ENCODE measurements at places on chromosomes 7 and 10. TPM values are rescaled to one million over a fixed set of nuclear protein-coding genes. Genes with fewer than 3 reads are reported as not detected.

GRCh38 chr10:5364374-5364773 lies 392 bp upstream of the UCN3 start:
- DNase-seq: peak; percentile 12

The HOXA3 gene
- 4.2 TPM for total RNA-seq

GRCh38 chr10:132369636-132370185 lies 27.3 kb upstream of the PWWP2B start:
- DNase-seq: no peak

GRCh38 chr7:117612637-117613036 lies 132.8 kb downstream of the CFTR start:
- DNase-seq: no peak

DNA sequence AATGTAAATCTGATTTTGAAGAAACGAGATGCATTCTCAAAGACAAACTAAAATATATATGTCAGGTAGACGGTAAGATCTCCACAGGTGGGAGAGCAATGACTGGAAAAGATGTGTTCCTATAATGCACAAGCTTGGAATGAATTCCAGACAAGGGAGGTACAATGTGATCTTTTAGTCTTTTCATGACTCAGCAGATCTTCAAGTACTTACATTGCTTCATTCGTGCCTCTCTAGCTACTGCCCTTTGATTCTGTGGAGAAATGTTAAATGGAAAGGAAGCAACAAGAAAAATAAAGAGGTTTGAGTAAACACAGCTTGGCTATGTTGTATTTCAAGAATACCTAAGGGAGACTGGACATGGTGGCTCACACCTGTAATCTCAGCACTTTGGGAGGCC lies 106.6 kb downstream of the GAD2 start:
- DNase-seq: peak; percentile 60

GRCh38 chr10:12934777-12935176 lies 66.7 kb downstream of the CCDC3 start:
- peak; percentile 7 for DNase-seq

DNA sequence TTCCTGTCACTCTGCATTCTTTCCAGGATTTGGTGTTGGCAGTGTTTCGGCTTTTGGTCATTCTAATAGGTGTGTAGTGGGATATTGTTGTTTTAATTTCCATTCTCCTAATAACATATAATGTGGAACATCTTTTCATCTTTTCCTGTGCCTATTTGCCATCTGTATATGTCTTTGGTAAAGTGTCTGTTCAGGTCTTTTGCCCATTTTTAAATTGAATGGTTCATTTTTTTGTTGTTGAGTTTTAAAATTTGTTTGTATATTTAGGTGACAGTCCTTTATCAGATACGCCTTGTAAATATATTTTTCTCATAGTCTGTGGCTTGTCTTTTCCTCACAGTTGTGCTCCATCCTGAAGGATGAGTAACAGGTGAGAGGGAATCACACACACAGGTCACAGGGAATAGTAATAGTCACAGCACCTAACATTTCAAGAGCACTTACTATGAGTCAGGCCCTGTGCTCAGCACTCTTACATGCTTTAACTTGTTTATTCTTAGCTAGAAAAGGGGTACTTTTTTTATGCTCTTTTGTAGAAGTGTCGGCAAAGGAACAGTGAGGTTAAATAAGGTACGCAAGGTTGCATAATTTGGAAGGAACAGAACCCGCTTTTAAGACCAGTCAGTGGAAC lies 117.1 kb upstream of the GATA3 start:
- DNase-seq: peak; percentile 6

- no peak for DNase-seq
Measured at GRCh38 chr10:77117501-77117900, 520.1 kb downstream of the KCNMA1 start.

GRCh38 chr7:129176916-129177710 lies 11.3 kb upstream of the SMO start:
- DNase-seq: no peak

GRCh38 chr7:24197852-24198251 lies 86.1 kb upstream of the NPY start:
- peak; percentile 10 for DNase-seq

The MYL7 gene
- total RNA-seq: not detected

DNA sequence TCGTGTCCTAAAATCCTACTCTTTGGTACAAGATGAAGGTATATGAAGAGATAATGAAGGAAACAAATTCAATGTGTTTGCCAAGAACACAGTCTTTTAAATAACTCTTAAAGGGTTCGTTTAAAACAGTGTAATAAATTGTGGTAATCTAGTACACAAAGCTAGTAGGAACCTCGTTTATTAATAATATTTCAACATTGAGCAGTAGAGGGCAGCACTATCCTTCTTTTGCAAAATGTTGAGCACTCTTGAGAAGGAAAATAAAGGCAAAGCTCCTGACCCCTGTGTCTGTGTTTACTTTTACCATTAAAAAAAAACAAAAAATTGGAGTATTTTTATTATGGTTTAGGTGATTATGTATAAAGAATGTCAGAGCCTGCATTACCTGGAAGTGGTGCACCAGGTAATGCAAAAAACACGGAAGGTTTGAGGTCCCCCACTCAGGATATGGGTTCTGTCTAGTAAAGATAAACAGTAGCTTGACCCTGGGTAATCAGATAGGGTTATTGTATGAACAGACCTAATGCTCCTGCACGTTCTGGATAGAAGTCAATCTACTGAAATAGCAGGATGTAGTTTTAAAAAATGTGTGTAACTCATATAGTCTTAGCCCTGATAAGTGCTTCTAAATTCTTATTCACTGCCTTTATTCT lies 5.7 kb upstream of the GOT1 start:
- DNase-seq: peak; percentile 57

The AKR1D1 gene
- not detected for total RNA-seq

GRCh38 chr10:17023386-17024298 lies 106.0 kb downstream of the CUBN start:
- peak; percentile 100 for DNase-seq

The LDB3 gene
- total RNA-seq: not detected

DNA sequence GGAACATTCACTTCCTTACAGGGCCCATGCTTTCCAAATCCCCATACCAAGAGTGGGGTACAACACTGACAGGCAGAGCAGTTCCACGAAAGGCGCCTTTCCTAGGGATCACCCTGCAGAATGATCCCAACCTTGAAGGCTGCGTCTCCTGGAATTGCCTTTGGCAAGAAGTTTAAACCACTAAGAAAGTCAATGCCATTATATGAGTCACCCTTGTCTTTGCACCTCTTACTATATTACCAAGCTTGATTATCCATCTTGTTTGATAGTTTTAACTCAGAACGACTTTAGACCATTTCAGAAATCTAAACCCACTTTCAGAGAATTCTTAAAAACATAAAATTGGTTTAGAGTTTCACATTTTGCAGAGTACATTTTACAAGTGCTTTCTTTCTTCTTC lies 282.1 kb downstream of the ARHGAP12 start:
- no peak for DNase-seq

DNA sequence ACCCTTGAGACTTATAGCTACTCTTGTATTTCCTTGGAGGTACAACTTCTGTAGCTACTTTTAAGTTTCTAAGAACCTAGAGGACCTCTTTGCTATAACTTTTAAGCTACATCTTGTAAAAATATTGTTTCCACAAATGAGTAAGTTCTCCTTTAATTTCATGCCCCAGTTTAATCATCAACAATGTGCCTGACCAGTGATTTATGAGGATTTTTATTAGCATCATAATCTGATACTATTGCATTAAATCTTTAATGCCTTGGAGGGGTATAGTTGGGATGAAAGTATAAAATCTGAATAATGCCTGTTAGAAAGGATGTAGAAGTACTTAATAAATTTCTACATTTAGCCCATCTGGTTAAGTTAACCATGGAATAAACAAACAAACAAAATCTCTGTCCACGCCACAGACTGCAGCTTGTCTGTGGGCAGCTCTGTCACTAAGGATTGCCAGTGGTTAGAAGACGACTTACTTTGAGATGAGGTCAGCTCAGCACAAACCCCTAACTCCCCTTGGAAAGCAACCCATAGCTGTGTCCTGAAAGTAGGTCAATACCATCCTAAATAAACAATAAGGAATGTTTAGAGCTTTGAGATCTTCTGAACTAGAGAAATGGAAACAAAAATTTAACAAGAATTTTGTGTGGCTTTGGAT lies 18.3 kb downstream of the UBE2D1 start:
- DNase-seq: no peak

The TEX47 gene
- total RNA-seq: not detected

GRCh38 chr7:137992550-137993394 lies 9.1 kb downstream of the CREB3L2 start:
- peak; percentile 42 for DNase-seq

DNA sequence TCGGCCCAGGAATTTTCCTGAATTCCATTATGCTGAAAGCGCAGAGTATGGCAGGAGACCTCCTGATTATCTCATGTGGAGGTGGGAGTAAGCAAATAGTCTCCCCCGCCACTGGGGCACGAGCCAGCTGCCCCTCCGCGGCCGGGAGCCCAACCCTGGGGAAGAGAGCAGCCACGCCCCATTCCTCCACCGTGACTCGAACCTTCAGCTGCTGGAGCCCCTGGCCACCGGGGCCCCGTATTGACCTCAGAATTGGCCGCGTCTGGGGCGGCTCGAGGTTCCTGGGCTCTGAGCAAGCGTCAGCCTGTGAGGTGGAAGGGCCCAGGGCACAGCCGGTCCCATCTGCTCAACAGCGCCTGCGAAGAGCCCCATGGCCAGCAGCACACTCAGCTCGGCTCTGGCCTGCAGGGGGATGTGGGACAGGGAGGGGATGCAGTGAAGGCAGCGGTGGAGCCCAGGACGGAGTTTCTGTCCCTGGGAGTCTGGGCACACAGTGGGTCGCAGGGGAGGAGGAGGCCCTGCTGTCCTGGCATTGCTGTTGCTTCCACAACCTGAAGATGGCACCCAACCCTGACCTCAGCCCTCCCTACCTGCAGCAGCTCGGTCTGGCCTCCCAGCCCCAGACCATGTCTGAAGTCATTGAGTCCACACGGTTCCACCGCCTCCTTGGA lies 97.8 kb downstream of the CHST15 start:
- peak; percentile 40 for DNase-seq

GRCh38 chr7:115216652-115217051 lies 294.8 kb downstream of the MDFIC start:
- DNase-seq: peak; percentile 33

All from renal cortical epithelial cell (primary cell).